ENCODE measurements at places on chromosomes 13 and 19. TPM values are rescaled to one million over a fixed set of nuclear protein-coding genes. Genes with fewer than 3 reads are reported as not detected.

- H3K4me3 ChIP-seq: no peak overlapping the region
- no peaks in the 10 kb centered on the region for H3K36me3 ChIP-seq
- no peak overlapping the region for H3K27ac ChIP-seq
Measured at GRCh38 chr13:41049480-41050440, 11.5 kb upstream of the WBP4 start.

DNA sequence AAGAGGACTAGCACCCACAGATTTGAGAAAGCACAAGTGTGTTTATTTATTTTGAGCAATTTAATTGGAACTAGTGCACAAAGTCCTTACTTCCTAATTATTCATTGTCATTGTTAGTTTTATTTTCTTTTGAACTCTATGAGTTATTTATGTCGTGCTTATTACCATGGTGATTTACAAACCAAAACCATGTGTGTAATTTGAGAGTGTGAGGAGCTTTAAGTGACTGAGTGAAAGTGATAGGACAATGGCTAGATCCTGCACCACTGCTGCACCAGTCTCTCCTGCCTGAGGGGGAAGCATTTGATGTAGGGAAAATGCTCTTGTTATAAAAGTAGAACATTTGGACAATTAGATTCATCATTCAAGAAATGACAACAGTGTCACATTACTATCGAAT lies 172.3 kb upstream of the KLF12 start:
- no peak overlapping the region for H3K27ac ChIP-seq
- no peaks in the 10 kb centered on the region for H3K4me1 ChIP-seq
- no peak overlapping the region for H3K4me3 ChIP-seq
- no peak for DNase-seq
- no peaks in the 10 kb centered on the region for H3K36me3 ChIP-seq

DNA sequence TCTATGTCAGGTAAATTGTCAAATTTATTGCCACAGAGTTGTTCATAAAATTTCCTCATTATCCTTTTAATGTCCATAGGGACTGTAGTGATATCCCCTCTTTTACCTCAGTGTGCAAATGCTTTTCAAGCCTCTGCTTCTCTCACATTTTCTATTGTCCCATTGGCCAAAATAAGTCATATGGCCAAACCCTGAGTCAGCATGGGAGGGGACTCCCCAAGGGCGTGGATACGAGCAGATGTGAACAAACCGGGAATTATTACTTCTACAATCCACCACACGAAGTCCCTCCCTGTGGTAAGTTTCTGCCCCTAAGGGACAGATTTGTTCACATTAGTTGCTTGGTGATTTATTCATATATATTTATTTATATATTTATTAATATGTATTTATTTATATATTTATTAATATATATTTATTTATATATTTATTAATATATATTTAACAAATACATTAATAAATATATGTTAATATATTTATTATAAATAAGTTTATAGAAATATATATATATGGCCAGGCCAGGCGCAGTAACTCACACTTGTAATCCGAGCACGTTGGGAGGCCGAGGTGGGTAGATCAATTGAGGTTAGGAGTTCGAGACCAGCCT lies 20.1 kb upstream of the CAMSAP3 start:
- no peak overlapping the region for H3K4me3 ChIP-seq
- DNase-seq: no peak
- H3K27ac ChIP-seq: no peak overlapping the region
- H3K27me3 ChIP-seq: no peaks in the 10 kb centered on the region

- H3K27ac ChIP-seq: no peak overlapping the region
- H3K4me1 ChIP-seq: no peaks in the 10 kb centered on the region
- H3K36me3 ChIP-seq: peaks cover 5% of the 10 kb centered on the region
- no peak overlapping the region for H3K4me3 ChIP-seq
Measured at GRCh38 chr19:34383599-34383998, 18.6 kb downstream of the GPI start.

LRG1 gene
- total RNA-seq: 3.5 TPM

DNA sequence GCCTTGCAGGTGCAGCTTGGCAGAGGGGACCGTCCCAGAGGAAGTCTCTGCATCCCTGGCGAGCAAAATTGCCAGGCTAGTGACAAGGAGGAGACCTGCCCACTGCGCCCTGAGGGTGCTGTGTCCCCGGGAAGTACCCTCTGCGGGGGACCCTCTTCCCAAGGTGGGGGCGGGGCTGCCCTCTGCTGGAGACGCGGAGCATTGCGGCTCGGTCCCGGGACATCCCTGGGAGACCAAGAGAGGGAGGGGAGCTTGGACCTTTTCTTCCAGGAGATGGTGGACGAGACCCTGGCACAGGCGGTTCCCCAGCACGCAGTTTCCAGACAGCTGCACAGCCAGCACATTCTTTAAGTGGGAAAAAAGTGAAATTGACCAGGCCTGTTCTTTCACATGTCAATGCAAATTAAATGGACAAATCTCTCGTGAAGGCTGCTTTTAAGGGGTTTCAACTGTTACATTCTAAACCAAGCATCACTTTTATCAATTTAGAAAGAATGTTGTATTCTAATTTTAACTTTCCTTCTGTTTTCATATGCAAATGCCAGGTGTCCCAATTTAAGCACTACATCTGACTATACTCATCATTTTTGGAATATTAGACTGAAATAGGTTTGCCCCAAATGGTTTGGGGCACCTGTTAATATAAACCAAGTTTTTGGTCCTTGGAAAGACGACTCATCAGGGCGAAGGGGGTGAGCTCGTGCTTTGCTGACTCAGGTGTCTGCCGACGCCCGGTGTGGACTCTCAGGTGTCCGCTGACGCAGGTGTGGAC lies 60.7 kb downstream of the MCF2L start:
- no peaks in the 10 kb centered on the region for H3K4me1 ChIP-seq
- H3K36me3 ChIP-seq: no peaks in the 10 kb centered on the region
- no peak overlapping the region for H3K4me3 ChIP-seq
- H3K27ac ChIP-seq: no peak overlapping the region
- H3K27me3 ChIP-seq: no peaks in the 10 kb centered on the region

CYP2S1 gene
- 147 TPM for total RNA-seq

GRCh38 chr19:31666126-31666525 lies 316.9 kb upstream of the TSHZ3 start:
- no peak overlapping the region for H3K4me3 ChIP-seq
- H3K36me3 ChIP-seq: no peaks in the 10 kb centered on the region
- no peak for DNase-seq

CEACAM19 gene
- total RNA-seq: 14.9 TPM

DNA sequence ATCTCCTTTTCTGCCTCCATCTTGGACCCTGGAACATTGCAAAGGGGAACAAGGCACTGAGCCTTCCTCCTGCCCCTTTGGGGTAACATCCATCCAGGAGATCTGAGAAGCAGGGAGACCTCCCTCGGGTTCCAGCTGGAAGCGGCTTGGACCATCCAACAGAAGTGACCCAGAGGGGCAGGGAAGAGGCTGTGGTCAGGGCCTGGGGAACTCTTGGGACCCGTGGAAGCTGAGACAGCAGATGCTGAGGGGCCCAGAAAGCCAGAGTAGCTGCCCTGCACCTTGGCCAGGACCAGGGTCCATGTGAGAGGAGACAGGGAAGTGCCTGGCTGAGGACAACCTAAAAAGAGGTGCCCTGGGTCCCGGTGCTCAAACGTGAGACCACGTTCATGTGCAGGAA lies 21.9 kb upstream of the KCTD15 start:
- no peaks in the 10 kb centered on the region for H3K36me3 ChIP-seq
- no peaks in the 10 kb centered on the region for H3K4me1 ChIP-seq
- no peak overlapping the region for H3K27ac ChIP-seq
- no peak overlapping the region for H3K4me3 ChIP-seq
- no peak for DNase-seq
- no peaks in the 10 kb centered on the region for H3K27me3 ChIP-seq

DNA sequence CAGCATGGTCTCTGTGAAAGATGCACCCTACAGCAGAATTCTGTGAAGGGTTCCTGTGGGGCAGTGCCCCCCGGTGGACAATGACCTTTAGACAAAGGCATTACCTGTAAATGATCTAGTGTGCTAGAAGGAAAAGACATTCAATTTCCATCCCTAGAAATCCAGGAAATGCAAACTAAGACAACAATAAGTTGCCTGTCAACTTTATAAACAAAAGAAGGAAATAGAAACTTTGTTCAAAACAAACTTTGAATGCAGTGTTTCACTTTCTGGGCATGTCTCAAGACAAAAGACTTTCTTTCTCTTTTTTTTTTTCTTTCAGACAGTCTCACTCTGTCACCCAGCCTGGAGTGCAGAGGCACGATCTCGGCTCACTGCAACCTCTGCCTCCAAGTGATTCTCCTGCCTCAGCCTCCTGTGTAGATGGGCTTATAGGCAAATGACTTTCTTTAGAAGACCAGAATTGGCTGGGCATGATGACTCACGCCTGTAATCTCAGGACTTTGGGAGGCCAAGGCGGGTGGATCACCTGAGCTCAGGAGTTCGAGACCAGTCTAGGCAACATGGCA lies 15.5 kb downstream of the TEX101 start:
- no peak for DNase-seq
- H3K4me1 ChIP-seq: no peaks in the 10 kb centered on the region
- H3K36me3 ChIP-seq: no peaks in the 10 kb centered on the region
- no peaks in the 10 kb centered on the region for H3K27me3 ChIP-seq

GRCh38 chr19:27833031-27833430 lies 1379.9 kb downstream of the UQCRFS1 start:
- no peaks in the 10 kb centered on the region for H3K4me1 ChIP-seq
- no peaks in the 10 kb centered on the region for H3K36me3 ChIP-seq
- H3K27me3 ChIP-seq: no peaks in the 10 kb centered on the region
- H3K27ac ChIP-seq: no peak overlapping the region
- no peak overlapping the region for H3K4me3 ChIP-seq
- no peak for DNase-seq

GRCh38 chr13:113178070-113178895 lies 19.8 kb downstream of the PROZ start:
- no peak overlapping the region for H3K4me3 ChIP-seq
- DNase-seq: no peak
- no peaks in the 10 kb centered on the region for H3K27me3 ChIP-seq
- no peaks in the 10 kb centered on the region for H3K4me1 ChIP-seq
- H3K36me3 ChIP-seq: no peaks in the 10 kb centered on the region

STOML3 gene
- total RNA-seq: not detected

DNA sequence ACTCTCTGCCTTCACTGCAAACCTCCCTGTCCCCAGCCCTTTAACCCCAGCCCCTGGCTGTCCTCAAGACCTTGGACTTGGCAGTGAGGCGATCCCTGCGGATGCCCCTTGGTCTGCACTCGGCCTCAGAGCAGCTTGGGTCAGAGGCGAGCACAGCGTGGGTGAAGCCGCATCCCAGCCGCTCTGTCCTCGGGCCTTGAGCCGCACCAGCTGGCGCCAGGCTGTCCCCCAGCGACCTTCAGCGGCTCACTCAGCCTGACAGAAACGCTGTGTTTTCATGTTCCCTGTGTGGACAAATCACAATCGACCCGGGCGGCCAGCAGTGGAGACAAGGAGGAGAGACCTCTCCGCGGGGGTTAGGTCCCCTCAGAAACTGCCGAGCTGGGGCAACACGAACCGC lies 52.0 kb downstream of the GNG7 start:
- peak overlapping the region; percentile 31 for H3K27ac ChIP-seq
- no peaks in the 10 kb centered on the region for H3K36me3 ChIP-seq
- H3K4me3 ChIP-seq: no peak overlapping the region

DIRAS1 gene
- total RNA-seq: 0.18 TPM

KLK14 gene
- not detected for total RNA-seq

APOC4 gene
- not detected for total RNA-seq

DNA sequence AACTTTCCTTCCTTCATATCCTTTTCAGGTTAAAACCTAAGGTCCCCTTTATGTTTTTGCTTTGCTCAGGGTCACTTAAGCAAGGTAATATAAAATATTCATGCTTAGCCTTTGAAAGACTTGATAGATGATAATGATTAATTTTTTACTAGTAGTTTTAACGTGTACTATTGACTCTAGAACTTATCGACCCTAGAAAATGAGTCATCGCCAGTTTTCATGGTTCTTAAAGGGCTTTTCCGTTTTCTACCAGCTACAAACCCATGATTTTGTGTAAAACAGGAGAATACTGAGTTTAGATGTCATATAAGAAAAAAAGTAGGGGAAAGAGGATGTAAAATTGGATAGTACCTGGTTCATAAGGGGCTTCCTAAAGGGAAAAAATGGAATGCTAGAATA lies 75.7 kb downstream of the DHRS12 start:
- H3K4me3 ChIP-seq: no peak overlapping the region
- H3K27ac ChIP-seq: no peak overlapping the region
- H3K4me1 ChIP-seq: no peaks in the 10 kb centered on the region
- no peak for DNase-seq
- no peaks in the 10 kb centered on the region for H3K36me3 ChIP-seq
- H3K27me3 ChIP-seq: no peaks in the 10 kb centered on the region

GPR12 gene
- not detected for total RNA-seq

DNA sequence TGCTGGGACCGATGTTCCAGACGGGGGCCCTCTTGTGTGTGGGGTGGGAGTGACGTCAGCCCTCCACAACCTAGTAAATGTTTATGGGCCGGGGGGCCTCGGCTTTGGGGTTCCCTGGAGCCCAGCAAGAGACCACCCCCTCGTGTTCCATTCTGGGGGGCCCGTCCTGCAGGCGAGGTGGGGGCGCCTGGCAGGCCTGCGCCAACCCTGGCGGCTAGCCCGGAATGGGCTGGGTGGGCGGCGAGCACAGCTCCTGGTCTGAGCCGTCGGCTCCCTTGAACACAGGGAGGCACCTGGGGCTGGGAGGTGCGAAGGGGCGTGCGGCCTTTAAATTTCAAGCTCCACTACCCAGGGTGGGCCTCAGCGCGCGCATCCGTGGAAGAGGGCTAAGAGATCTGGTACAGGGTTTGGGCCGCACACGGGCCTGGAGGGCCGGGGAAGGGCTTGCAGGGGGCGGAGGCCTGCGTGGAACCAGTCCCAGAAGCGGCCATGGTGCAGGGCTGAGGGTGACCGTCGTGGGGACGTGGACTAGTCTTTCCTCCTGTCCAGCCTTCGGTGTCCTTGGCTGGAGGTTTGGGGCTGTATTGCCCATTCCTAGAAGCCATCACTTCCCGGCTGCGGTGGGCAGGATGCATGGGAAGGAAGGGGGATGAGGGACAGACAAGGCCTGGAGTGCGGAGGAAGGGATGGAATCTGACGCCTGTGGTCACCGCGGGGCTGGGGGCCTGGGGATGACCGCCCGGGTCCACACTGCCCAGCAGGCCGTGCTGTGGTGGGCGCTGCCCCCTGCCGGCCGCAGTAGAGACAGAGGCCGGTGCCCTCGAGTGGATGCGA lies 11.4 kb downstream of the NDUFA11 start:
- H3K36me3 ChIP-seq: peaks cover 26% of the 10 kb centered on the region
- H3K27ac ChIP-seq: no peak overlapping the region
- H3K4me1 ChIP-seq: no peaks in the 10 kb centered on the region

DNA sequence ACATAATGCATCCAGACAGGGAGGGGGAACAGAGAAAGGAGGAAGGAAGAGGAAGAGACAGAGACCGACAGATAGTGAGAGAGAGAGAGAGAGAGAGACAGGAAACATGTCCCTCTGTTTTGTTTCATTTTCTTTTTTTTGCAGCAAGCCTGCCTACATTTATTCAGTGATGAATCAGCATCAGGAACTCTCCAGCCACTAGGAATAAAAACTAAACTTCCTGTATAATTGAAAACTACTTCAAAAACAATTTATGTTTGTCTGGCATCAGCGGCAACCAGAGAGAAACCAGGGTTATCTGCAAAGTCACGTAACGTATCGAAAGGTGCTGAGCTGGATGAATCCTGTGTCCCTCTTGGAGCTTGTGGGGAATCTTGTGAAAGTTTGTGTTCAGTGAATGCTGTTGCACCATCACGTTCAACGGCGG lies 148.6 kb upstream of the SOX21 start:
- H3K27me3 ChIP-seq: no peaks in the 10 kb centered on the region
- peak overlapping the region; percentile 32 for H3K4me3 ChIP-seq
- H3K27ac ChIP-seq: no peak overlapping the region
- H3K4me1 ChIP-seq: no peaks in the 10 kb centered on the region
- DNase-seq: no peak
- no peaks in the 10 kb centered on the region for H3K36me3 ChIP-seq

- H3K27ac ChIP-seq: no peak overlapping the region
- no peaks in the 10 kb centered on the region for H3K4me1 ChIP-seq
- no peak overlapping the region for H3K4me3 ChIP-seq
- no peaks in the 10 kb centered on the region for H3K27me3 ChIP-seq
- H3K36me3 ChIP-seq: no peaks in the 10 kb centered on the region
Measured at GRCh38 chr13:44191504-44192171, 182.0 kb upstream of the SERP2 start.

Measured in Peyer's patch (tissue), 4 donors.